ENCODE measurements at places on chromosomes 1 and 21.

DNA sequence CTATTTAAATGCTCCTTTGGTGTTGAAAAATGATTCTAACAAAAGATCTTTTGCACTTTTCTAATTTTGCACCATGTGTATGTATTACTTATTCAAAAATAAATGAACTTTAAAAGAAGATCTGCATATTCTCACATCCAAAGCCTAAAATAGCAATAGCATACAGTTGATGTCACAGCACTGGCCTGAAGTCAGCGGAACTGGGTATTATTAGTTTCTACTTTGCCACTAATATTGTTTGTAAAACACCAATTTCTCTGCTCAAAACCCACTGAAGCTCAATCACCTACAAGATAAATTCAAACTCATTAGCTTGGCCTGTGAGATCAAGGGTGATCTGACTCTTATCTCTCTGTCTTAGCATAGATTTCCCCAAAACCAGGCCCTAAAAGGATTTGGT is 34.5 kb upstream of the BCAR3 start:
- no peak for ATAC-seq

GRCh38 chr1:172775606-172776005 is 116.7 kb downstream of the FASLG start:
- no peak for ATAC-seq

DNA sequence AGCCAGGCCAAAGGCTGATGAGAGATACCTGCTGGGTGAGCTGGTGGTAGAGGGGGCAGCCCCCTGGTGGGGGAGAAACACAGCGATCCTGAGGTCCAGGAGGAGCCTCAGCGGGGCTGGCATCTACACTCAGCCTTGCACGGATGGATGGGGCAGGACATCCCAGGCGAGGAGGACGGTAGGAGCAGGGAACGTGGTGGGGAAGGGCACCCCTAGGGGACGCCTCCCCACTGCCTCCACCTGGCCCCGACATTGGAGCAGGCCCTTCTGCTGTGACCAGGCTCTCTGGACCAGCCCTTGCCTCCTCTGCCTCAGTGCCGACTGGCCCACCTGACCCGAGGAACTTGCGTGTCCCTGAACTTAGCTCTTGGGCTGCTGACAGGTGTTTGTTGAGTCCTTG is 6.4 kb upstream of the MMEL1 start:
- no peak for ATAC-seq

DNA sequence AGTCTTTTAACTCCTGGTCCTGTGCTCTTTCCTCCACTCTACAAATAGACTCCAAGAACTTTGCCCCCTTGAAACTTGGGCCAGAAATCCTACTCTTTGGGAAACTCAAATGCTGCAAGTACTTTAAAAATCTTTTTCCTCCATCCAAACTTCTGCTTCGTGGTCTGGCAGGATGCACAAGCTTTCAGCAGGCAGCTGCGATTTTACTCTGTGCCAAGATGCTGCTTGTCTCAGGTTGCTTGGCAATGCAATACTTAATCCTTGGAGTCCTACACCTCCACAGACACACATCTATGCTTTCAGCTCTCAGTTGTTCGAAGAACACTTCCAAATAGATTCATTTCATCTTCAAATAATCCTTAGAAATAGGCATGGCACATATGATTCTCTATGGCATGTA is 435.3 kb upstream of the USP24 start:
- no peak for ATAC-seq

- ATAC-seq = no peak
Observed at GRCh38 chr21:36661511-36662309, 37.2 kb upstream of the SIM2 start.

- peak; percentile 67 for ATAC-seq
Observed at GRCh38 chr1:179599623-179600249, 8.1 kb downstream of the TDRD5 start.

- ATAC-seq = no peak
Observed at GRCh38 chr1:6005276-6005917, 13.2 kb upstream of the NPHP4 start.

DNA sequence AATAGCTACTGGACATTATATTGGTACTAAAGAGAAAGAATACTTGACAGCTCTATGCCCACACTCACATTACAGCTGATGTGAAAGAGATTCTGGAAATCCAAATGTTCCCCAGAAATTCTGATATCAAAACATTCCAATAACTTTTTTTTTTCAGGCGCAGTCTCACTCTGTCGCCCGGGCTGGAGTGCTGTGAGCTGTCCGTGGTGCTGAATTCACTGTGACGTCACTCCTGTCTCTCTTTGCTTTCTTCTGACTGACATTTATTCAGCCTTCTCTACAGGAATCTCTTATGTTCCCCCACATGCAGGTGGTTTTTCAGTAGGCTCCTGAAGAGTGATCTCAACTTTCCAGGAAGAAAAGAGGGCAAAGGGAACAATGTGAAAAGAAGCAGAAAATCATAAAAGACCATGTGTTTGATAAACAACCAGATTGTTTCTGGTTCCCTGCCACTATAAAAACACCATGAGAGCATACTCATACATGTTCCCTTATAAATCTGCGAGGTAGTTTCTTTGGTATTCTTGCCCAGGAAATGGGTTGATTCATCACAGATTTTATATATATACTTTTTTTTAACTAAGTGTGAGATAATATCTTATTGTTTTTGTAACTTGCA is 6.2 kb downstream of the S100A7A start:
- ATAC-seq = peak; percentile 65

DNA sequence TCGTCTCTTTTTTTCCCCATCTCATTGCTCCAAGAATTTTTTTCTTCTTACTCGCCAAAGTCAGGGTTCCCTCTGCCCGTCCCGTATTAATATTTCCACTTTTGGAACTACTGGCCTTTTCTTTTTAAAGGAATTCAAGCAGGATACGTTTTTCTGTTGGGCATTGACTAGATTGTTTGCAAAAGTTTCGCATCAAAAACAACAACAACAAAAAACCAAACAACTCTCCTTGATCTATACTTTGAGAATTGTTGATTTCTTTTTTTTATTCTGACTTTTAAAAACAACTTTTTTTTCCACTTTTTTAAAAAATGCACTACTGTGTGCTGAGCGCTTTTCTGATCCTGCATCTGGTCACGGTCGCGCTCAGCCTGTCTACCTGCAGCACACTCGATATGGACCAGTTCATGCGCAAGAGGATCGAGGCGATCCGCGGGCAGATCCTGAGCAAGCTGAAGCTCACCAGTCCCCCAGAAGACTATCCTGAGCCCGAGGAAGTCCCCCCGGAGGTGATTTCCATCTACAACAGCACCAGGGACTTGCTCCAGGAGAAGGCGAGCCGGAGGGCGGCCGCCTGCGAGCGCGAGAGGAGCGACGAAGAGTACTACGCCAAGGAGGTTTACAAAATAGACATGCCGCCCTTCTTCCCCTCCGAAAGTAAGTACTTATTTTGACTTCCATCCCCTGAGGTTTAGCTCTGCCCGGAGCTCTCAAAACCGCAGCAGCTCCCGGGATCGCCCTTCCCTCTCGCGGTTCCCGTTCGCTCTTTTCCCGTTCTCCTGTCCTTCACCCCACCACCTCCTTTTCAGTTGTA is 1.5 kb downstream of the TGFB2 start:
- ATAC-seq = no peak

DNA sequence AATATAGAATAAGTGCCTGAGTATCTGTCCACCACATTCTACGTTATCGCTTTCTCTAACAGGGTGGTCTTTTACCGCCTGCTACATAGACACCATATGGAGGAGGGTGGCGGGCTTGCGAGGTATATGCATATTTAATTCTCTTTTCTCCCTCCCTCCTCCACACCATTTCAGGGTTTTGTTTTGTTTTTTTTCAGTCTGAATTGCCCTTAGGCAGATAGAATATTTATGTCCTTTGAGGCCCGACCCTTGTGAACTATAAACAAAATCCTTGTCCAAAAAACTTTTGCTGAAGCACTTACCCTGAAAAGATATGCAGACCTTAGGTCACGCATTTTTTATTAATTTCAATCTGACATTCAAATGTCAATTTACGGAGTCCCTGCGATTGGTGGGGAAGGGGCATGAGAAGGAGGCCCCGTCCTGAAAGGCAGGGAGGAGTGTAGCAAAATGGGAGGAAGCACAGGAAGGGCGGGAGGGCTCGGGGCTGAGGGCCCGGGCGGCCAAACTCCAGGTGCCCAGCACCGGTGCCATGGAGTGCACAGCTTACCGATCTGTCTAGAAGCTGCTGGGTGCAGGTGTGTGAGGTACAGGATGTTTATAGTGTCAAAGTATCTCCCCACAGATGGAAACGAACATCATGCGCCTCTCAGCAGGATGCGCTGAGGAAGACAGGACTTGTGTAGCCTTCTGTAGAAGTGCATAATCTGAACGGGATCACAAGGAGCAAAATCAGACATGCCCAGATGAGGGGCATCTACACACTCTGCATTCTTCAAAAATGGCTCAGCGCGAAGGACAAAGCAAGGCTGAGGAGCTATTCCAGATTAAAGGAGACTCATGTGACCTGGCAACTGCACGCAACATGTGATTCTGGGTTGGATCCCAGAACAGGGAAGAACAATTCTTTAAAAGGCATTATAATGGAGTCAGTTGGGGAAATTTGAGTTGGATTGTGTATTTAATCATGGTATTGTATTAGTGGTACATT is 68.8 kb upstream of the LYST start:
- ATAC-seq = peak; percentile 27

GRCh38 chr1:75203415-75204277 is 69.5 kb downstream of the LHX8 start:
- ATAC-seq = peak; percentile 70

DNA sequence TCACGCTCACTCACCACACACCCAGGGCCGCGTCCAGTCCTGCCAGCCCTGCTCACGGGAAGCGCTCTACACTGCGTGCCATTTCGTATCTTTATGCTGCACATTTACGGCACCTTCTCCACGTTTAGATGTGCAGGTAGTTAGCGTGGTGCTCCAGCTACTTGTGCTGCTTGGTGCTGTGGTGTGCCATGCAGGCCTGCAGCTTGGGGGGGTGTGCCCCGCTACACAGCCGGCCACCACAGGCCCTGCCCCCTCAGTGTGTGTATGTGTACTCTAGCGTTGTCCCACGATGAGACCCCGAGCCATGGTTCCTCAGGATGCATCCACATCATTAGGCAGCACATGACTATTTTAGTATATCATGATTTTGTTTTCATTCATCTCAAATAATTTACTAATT is 38.3 kb downstream of the SNAP47 start:
- no peak for ATAC-seq

DNA sequence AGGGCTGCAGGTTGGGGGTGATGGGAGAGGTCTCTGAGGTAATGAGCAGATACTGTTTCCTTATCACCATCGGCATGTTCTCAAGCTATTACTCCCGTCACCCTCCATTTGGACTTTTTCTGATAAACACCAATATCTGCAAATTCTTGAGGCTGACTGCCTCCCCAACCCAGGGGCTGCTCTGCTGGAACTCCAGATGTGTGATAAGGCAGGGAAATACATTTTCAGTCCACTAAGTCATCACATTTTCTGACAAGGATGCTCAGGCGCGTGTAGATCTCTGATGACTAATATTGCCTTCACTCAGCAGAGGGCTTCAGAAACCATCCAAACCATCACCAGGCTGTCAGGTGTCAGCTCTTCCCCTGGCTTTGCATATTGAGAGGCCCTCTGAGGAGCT is 215.0 kb upstream of the POU3F1 start:
- no peak for ATAC-seq

DNA sequence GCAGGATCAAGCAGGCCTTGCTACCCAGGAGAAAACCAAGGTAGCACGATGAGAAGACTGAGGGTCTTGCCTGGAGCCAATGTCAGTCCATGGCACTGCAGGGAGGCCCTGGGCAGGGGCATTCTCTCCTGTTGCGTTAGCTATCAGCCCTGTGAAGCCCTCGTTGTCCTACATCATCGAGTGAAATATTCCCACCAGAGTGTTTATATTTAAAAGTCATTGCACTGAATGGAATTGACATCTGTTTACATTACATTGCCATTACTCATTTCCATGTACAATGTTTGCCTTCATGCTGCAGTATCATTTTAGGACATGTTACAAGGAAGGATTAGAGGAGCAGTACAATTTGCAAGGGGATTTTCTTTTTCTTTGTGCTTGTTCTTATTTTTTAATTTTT is 243.9 kb downstream of the KAZN start:
- no peak for ATAC-seq

- ATAC-seq = no peak
Observed at GRCh38 chr1:62962014-62962812, 178.3 kb downstream of the ATG4C start.

All from esophagus mucosa (tissue), 1 donor.